ENCODE measurements at places on chromosomes 4 and X.

DNA sequence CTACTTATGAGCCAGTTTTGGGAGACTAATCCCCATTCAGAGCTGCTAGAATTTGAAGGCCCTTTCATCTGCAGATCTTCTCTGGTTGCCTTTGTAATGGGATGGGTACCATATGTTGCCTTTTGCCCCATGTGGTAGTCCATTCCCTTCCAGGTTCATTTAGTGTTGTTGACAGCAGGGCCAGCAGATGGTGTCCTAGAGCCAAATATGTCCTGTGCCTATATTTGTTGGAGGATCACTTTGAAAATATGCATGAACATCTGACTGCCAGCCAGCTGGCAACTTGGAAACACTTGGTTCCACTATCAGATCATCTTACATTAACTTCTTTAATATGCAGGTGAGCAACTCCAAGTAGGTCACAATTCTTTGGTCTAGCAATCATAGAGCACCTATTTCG, 30.4 kb downstream of the CFAP299 start:
- peak; percentile 46 for DNase-seq

- DNase-seq: no peak
These were observed 1535.8 kb upstream of the PCDH10 start for GRCh38 chr4:131613086-131613823.

DNA sequence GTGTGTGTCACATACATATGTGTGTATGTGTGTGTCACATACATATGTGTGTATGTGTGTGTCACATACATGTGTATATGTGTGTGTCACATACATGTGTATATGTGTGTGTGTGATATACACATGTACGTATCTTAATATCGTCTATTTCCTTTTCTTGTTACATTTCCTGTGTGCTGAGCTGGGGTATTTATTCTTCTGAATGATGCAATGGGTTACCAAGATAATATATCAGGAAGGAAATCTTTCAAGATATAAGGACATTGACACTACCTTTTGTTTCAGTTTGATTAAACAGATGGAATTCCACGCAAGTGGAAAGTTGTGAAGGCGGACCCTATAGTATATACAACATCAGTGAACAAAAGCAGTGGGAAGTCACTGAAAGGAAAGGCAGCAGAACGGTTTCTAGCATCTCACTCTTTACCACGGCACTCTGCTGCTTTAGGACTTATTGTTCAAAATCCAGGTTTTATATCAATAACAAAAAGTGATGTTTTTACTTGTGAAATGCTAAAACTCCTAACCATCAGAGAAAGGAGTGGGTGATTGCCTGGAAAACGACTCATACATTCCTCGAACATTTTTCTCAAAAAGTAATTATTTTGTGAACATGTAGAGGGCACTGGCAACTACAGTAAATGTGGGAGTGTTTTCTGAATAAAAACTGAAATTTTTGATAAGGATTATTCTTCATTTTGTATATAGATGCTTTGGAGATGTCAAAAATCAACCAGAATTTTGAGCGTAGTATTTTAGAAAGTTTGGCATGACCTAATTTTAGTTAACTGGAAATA, 43.1 kb upstream of the IL21 start:
- peak; percentile 29 for DNase-seq

DNA sequence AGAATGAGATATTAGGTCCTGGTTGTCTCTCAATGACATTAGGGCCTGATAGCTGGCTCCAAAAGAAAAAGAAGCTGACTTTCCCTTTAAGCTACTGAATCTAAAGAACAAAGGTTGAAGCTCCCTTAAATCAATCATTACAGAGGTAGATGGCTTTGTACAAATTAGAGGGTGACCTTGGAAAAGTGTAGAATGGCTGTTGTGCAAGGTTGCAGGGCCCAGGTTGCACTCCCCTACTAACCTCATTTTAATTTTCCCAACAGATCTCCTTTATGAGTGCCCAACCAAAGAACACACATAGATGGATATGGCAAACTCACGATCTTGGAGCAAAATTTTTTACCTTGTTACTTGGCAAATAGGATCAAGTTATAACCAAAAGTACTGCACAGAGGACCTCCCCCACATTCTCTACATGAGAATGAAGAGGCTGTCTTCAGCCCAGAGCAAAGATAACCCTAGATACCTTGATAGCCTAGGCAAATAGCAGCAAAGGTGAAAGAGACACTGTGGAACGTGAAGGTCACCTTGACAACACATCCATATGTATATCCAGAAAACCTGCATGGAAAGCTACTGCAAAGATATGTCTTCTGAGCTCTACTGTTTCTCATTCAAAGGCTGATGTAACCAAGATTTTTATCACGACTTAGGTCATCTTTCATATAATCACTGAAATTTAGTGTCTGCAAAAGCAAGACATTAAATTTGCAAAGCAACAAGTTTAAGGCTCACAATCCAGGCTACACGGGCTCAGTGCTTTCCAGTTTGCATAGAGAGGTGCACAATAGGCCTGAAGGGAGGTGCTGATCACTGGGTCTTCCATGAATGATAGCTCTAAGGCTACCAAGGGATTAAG, 23.0 kb downstream of the KLB start:
- no peak for DNase-seq

DNA sequence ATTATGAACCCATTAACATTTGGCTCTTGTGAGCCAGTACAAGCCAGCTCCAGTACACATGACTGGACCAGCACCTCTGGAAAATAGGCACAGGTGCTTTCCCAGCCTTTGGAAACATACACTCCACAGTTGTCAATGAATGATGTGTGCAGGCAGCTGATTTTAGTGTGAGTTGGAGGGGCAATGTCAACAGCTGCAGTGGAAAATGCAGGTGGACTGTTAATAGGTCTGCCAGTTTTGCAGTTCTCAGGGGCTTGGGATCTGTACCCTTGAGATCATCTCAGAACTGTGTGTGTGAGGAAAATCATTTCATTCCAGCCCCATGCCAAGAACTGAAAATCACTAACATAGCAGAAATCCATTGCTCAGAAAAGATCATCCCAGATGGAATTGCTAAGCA, 81.7 kb upstream of the CHRDL1 start:
- no peak for DNase-seq

GRCh38 chr4:54090804-54091623, 8.9 kb upstream of the GSX2 start:
- DNase-seq: peak; percentile 50

GRCh38 chrX:154116426-154117211, 19.1 kb upstream of the MECP2 start:
- DNase-seq: no peak

GRCh38 chr4:88166608-88167007, 8.2 kb upstream of the ABCG2 start:
- DNase-seq: no peak

- DNase-seq: peak; percentile 50
These were observed 733 bp downstream of the CCNA2 start for GRCh38 chr4:121822796-121823504.

- no peak for DNase-seq
These were observed 199.8 kb upstream of the FRG1 start for GRCh38 chr4:189740873-189741272.

DNA sequence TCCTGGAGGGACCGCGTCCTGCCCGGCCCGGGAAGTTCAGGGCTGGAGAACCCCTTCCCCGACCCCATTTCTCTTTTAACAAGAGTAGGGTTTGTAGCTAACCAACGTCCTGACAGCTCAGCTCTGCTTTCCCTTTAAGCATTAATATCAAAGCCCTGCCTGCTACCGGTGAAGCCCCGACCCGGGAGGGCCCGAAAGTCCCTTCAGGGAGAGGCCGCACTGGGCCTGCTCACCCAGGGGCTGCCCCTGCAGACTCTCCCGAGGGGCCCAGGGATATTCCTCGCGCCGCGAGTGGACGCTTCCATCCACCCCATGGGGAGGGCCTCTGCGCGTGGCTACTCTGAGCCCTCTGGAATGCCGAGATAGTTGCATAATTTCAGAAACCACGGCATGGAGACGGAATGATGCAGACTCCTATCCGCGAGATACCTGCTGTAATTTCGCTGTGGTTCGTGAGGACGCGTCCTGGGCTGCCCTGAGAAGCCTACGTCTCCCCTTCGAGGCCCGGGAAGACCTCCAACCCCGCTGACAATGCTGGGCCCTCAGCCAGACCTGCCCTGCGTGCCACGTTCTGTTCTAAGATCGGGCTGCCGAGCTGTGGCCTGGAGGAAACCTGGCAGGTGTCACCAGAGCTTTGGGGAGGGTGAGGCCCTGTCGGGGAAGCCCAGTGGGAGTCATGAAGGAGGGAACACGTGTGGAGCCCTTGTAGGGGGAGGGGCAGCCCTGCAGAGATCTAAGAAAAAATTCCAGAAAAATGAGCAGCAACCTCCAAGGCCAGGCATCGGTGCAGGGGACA, 999 bp upstream of the CTBP1 start:
- peak; percentile 42 for DNase-seq

DNA sequence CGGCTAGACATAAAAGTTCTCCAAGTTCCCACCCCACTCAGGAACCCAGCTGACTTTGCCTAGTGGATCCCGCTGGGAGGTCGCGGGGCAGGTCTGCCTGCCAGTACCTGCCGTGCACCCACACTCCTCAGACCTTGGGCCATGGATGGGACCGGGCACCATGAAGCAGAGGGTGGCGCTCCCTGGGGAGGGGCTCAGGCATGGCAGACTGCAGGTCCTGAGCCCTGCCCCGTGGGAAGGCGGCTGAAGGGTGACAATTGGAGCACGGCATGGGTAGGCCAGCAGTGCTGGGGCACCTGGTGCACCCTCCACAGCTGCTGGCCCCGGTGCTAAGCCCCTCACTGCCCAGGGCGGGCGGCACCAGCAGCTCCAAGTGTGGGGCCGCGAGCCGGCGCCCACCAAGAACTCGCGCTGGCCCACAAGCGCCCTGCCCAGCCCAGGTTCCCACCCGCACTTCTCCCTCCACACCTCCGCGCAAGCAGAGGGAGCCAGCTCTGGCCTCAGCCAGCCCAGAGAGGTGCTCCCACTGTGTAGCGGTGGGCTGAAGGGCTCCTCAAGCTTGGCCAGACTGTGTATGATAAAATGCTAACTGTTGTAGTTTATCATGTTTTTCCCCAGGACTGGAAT, 63.1 kb downstream of the UGT2A2 start:
- no peak for DNase-seq

- no peak for DNase-seq
These were observed 315.8 kb downstream of the STIM2 start for GRCh38 chr4:27176400-27176799.

- DNase-seq: peak; percentile 28
These were observed 241.4 kb upstream of the GALNT7 start for GRCh38 chr4:172927096-172927814.

GRCh38 chr4:1731180-1731579, 9.9 kb downstream of the TACC3 start:
- DNase-seq: no peak

DNA sequence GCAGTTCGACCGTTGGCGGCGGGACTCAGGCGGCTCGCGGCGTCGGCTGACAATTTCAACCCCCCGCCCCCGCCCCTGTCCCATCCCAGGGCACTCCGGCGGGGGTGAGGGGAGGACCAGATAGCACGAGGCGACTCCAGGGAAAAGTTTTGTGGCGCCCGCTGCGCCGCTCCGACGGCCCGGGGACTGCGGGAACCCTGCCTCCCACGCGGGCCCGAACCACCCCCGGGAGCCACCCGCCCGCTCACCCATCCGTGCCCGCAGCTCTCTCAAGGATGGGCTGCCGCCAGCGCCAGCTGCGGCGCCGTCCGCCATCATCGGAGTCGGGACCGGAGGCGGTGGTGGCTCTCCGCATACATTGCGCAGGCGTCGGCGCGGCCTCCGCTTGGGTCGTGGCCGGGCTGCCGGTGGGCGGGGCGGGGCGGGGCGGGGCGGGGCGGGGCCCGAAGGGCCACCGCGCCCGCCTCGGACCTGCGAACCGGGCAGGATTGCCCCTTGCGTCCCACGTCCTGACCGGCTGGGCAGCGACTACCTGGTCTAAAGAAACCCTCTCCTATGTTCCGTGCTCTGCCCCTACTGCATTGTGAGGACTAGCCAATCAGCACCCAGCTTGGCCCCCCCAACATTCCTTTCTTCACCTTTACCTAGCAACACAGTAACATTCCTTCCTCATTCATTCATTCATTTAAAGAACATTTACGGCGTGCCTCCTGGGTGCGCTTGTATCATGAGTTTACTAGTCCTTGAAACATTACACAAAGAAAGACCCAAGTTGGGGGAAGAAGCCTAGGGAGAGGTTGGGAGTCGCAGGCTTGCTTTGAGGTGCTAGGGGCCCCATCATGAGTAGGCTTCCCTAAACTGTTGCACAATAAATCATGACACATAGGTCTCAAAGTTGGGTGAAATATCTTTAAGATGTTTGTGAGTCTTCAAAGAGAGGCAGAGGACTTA, at the start of gene MAP7D3:
Gene MAP7D3, minus strand, starts transcription at position 360 of the 951 bp plus-strand sequence. Its CDS starts 42 bp downstream, at position 318.
- DNase-seq: peak; percentile 68

DNA sequence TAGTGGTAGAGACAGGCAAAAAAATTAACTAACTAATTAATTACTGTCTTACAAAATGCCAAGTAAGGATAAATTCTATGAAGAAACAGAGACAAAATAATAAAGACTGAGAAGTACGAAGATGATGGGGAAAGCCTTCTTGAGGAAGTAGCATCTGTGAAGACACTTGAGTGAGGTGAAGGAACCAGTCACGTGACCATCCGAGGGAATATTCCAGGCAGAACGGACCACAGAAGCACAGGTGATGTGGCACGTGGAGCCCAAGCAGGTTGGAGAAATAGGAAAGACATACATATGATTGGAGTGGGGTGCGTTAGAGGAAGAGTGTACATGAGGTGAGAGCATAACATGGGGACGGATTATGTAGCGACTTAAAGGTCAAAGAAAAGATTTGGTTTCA, 30.5 kb upstream of the SPP1 start:
- DNase-seq: no peak

DNA sequence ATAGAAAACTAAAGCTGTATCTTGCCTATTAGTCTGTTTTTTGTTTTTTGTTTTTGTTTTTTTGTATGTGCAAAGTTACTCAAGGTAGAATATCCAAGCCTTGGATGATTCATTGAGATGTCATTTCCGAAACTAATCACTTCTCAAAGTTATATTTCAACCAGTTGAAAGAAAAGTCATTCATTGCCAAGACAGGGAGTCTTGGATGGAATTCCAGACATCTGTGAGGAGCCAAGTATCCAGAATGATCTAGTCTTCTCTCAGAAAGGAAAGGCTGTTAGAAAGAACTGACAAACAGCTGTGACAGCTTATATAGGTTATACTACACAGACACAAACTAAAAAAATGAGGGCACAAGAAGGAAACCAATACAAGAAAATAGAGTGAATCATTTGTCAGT, 141.1 kb upstream of the NDST3 start:
- no peak for DNase-seq

- DNase-seq: peak; percentile 59
These were observed 40.1 kb downstream of the TET2 start for GRCh38 chr4:105186701-105187161.

GRCh38 chr4:55530691-55531090, 16.0 kb downstream of the CLOCK start:
- DNase-seq: no peak
